GM12891 (cell line): ENCODE measurements at places on chromosomes 7 and 10.

DNA sequence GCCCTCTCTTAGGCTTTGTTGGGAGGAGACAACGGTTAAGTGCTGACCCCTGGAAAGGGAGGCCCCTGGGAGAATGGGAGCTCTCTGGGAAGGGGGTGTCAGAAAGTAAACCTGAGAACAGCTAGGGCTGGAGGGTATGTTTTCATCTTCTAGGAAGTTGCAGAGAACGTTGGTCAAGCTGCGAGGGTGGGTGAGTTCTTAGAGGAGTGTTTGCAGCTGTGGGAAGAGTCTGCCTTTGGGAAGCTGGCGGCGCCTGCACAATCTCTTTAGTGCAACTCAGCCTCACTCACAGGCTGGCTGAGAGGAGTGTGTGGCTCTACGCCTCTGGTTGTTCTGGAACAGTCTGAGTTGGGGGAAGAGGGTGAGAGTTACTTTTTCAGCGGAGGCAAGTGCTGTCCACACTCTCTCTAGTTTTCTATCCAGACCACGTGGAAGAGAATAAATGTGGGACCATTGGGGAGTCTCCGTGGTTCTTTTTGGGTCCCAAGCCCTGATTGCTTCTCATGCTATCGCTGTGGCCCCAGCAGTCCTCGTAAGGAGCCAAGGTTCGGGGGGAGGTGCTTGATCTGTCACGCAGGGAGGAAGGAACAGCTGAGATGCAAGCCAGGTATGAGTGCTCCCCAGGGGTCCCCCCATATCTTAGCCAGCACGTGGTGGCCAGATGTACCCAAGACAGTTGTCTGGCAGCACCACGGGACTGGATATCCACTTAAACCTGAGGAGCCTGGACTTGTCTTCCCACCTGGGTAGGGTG lies 237.2 kb downstream of the BUB3 start:
- peak; percentile 42 for DNase-seq

GRCh38 chr10:101351017-101351416 lies 2.9 kb upstream of the BTRC start:
- DNase-seq, result no peak

- DNase-seq, result no peak
Observed at GRCh38 chr7:123734498-123734897, 14.3 kb downstream of the WASL start.

- DNase-seq, result no peak
Observed at GRCh38 chr7:77247206-77247850, 47.7 kb upstream of the FGL2 start.

- no peak for DNase-seq
Observed at GRCh38 chr7:121027761-121028669, 39.5 kb downstream of the CPED1 start.

DNA sequence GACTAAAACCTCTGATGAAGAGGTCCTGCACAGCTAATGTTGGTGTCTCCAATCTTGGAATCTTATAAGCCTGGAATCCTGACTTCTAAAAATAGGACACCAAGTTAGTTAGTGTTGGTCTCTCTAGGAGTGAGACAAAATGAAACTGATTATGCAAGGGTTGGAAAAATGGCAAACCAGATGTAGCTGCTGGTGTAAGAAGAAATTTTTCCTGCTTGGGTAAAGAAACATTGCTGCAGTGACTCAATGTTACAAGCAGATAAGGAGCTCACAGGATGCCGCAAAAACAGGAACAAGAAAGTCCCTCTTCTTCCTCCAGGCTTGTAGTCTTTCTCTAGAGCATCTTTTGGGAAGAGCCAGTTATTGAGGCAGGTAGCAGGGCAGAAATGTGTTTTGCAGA lies 449.0 kb downstream of the ETV1 start:
- DNase-seq, result no peak

DNA sequence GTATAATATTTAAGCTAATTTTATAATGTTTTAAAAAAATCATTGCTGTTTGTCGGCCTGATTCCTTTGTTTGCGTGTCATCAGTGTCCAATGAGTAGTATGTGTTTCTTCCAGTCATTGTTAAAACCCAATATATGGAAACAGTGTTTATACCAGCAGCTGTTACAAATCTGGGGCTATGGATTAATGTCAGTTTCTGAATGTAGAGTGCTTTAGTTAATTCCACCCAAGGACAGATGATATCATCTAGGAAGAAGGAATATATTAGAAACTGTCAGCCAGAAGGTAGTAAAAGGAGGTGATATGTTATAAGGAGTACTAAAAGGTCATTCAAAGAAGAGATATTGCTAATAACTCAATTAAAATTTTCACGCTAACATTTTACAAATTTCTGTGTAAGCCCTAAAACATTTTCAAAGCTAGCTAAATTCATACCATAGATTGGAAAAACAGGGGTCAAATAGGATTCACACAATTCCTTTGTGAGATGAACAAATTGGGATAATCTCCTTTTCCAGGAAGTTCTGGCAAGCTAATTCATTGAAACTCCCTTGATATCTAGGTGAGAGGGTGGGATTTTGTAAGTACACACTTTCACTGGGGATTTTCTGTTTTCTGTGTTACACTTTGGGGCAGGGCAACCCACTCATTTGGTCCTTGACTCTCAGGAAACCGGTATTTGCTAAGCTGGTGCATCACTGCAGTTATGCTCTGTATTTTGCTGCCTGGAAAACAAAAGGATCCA lies 448.8 kb downstream of the LRMDA start:
- DNase-seq, result no peak

DNA sequence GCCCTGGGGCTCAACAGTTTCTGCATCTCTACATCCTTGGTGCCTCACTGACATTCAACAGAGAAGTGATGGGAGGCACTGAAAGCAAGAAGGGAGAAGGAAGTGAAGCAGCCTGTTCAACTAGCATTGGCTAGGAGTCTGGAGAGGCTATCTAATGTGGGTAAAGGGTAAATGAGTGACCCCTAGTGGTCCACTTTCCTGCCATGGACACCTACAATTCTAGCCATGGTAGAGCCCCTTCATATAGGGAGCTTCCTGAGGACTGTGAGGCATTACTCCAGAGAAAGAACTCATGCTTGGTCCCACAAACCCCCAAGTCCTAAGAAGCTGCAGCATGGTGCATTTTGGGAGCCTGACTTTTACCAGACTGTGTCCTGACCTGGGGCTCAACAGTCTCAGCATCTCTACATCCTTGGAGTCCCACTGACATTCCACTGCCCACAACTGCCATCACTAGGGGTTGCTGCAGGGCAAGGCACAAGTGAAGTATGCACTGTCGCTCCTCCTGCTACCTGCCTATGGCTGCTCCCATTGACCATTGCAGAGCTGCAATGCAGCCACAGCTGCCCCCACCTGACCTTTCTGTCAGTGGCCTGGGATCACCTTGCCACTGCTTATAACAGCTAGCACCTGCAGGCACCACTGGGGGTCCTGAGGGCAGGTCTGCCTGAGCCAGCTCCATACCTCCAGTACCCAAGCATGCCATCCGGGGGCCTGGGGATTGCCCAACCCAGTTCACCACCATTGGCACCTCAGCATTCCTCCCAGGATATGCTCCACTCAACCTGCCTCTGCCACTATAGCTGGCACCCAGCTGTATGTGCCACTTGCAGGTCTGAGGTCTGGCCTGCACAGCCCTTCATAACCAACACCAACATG lies 44.1 kb upstream of the CDK6 start:
- DNase-seq, result no peak

DNA sequence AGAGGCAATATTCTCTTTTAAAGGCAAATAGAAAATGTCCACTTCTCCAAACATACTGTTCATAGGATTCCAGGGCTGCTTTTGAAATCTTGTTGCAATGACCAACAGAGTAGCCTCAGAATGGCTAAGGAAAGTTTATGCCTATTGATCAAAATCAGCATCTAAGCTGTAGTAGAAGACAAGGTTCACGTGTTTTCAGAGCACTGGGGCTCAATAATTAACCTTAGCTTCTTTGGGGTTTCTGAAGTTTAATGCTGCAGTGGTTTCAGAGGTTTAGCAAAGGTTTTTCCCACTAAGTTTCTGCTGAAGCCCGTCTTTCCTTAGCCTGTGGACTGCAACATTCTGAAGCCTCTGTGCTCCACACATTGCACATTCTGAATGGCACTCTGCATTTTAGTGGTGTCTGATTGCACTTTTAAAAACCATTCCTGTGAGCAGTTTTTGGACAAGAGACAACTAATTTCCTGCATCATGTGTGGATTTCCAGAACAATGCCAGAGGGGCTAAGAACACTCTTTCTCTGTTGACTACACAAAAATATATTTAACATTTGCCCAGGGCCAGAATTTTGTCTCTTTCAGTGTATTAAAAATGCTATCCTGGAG lies 342.5 kb downstream of the PTEN start:
- no peak for DNase-seq

GRCh38 chr7:108290459-108291151 lies 160.4 kb upstream of the LAMB4 start:
- DNase-seq, result no peak

DNA sequence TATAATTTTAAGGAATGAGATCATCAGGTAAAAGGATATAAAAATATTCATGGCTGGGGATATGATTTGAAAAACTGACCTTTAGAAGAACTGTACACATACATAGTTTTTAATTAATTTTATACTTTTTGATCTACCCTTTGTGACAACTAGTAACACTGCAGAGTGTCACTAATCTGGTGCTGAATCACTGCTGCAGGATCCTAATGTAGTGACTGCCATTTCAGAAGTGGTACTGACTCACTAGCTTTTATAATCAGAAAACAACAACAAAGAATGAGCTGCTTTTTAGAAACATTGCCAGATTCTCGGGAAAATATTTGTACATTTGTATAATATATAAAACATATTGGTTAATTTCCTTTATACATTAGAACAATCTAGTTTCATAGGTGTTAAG lies 110.4 kb downstream of the HIPK2 start:
- no peak for DNase-seq

GRCh38 chr7:90238583-90238982 lies 6.4 kb upstream of the CFAP69 start:
- no peak for DNase-seq

- DNase-seq, result no peak
Observed at GRCh38 chr10:112376396-112376790, 2.5 kb downstream of the ACSL5 start.

- DNase-seq, result no peak
Observed at GRCh38 chr10:36504758-36505157, 620.6 kb upstream of the ANKRD30A start.

GRCh38 chr7:116219288-116219687 lies 8.9 kb downstream of the TES start:
- DNase-seq, result no peak

GRCh38 chr10:107520348-107520747 lies 355.8 kb upstream of the SORCS1 start:
- no peak for DNase-seq

DNA sequence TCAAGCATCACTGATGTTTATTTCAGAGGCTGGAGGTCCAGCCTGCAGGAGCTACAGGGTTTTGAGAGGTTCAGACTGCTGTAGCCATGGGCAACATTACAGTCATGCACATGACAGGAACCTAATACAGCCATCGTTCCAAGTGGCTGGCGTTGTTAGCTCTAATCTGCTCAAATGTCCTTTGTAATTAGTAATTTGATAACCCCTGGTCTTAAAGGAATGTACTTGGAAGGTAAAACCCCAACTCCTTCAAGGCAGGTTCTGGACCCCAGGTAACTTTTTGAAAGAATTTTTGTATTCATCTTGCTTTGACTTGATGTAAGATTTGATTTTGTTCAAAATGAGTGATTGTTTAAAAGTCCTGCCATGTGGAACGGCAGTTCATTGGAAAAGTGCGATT lies 34.7 kb upstream of the FOXI2 start:
- DNase-seq, result no peak

DNA sequence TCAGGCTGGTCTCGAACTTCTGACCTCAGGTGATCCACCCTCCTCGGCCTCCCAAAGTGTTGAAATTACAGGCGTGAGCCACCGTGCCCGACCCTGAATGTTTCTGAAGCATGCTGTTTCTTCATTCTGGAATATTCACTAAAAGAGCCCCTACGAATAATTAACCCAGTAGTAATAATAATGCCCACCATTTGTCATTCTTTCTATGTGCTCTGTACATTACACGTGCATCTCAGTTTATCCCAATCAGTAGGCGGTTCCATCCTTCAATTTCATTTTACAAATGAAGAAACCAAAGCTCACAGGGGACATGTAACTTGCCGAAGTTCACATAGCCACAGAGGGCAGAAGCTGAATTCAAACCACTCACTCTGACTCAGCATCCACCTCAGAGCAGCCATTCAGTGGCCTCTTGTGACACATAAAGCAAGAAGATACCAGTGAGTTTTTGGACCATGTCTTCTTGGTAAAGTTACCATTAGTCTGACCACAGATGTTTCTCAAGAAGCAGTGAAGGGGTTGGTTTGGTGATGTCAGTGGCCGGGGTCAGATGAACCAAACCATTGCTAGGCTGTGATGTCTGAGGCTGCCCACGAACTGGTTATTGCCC lies 71.9 kb upstream of the DUSP5 start:
- peak; percentile 44 for DNase-seq

GRCh38 chr7:22867003-22867402 lies 44.4 kb upstream of the TOMM7 start:
- no peak for DNase-seq

DNA sequence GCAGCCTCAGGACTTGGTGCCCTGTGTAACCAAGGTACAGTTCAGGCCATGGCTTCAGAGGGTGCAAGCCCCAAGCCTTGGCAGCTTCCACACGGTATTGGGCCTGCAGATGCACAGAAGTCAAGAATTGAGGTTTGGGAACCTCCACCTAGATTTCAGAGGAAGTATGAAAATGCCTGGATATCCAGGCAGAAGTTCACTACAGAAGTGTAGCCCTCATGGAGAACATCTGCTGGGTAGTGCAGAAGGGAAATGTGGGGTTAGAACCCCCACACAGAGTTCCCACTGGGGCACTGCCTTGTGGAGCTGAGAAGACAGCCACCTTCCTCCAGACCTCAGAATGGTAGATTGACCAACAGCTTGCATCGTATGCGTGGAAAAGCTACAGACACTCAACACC lies 3.4 kb upstream of the SEM1 start:
- no peak for DNase-seq

GRCh38 chr10:26389533-26389932 lies 48.6 kb upstream of the APBB1IP start:
- no peak for DNase-seq

- no peak for DNase-seq
Observed at GRCh38 chr7:36613031-36613614, 111.2 kb downstream of the AOAH start.

DNA sequence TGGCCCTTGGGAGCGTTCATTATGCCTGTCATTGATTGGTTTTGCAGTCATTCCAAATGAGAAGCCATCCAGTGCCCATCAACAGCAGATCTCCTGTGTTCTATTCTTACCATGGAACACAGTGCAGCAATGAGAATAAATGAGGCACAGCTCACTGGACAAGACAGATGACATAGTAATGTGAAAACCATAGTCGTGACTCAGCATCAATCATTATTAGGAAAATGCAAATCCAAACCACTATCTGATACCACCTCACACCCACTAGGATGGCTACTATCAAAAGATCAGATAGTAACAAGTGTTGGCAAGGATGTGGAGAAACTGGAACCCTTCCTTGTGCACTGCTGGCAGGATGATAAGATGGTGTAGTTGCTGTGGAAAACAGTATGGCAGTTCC lies 144.7 kb downstream of the ARHGAP22 start:
- no peak for DNase-seq

DNA sequence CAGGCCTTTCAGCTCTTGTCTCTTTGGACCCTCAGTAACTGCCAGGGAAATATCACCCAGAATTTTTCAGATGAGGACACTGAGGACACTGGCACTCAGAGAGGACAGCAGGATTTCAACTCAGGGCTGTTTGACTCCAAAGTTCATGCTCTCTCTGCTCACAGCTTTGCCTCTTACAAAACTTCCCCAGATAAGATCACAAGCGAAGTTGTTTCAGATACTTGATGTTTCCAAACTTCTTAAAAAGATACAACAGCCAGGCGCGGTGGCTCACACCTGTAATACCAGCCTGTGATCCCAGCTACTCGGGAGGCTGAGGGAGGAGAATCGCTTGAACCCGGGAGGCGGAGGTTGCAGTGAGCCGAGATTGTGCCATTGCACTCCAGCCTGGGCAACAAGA lies 32.4 kb upstream of the ZRANB1 start:
- no peak for DNase-seq
